ENCODE measurements at places on chromosomes 7 and 10.

DNA sequence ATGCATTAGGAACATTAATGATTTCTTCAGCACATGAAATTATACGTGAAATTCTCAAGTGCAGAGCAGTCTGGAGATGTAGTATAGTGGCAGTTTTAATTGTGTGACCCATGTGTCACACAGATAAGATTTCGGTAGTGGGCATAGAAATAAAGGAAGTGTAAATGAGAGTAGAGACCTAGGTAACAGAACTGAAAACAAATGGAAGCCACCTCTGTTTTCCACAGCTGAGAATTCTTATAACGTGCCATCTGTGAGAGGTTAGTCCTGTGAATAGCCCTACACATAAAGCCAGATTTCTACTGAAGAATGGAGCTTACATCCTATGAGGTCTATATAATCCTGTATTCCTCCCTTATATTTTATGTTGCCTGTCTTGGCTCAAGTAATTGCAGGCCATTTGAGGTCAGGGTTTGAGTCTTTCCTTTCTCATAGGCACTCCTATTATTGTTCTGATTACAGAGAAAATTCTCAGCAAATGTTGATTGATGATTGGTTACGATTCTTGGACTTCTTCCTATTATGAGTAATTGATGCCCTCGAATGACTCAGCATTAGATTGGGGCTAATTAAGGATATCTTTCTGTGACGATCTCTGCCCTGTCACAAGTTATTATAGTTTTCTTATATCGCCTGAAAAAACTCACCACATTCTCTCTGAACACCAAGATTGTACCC lies 258.2 kb downstream of the KIF20B start:
- H3K4me1 ChIP-seq: no peaks in the 10 kb centered on the region
- no peak overlapping the region for H3K4me3 ChIP-seq
- no peaks in the 10 kb centered on the region for H3K36me3 ChIP-seq
- no peak overlapping the region for H3K27ac ChIP-seq
- no peak for DNase-seq

- H3K27ac ChIP-seq: peak overlapping the region; percentile 84
- peak overlapping the region; percentile 81 for H3K4me3 ChIP-seq
- H3K36me3 ChIP-seq: no peaks in the 10 kb centered on the region
Observed at GRCh38 chr10:73413108-73413527, 740 bp downstream of the ANXA7 start.

DNA sequence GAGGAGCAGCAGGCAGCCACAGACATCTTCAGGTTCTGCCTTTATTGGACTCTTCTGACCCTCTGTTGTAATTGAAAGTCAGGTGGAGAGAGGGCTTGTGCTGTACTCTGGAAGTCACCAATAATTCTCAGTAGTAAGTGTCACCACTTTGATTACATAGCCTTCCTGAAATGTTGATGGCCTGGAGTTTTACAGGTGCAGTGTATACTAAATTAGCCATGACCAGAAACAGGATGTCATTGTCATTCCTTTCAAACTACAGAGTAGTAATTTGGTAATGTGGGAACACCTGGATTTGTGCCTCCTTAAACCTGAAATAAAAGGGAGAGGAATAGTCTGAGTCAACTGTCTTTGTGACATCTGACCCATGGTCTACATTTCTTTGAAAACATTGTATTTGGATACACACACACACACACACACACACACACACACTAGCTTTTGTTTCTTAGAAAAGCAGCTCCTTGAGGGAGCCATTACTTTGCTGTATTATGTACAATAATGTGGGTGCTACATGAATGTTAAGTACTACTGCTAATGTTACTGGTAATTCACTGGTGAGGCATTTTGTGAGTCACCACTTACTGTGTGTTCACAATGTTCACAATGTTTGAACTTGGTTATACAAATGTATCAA lies 19.6 kb downstream of the ARL4A start:
- H3K4me3 ChIP-seq: no peak overlapping the region
- no peaks in the 10 kb centered on the region for H3K36me3 ChIP-seq
- H3K27ac ChIP-seq: no peak overlapping the region
- no peak for DNase-seq
- no peaks in the 10 kb centered on the region for H3K27me3 ChIP-seq
- no peaks in the 10 kb centered on the region for H3K4me1 ChIP-seq

DNA sequence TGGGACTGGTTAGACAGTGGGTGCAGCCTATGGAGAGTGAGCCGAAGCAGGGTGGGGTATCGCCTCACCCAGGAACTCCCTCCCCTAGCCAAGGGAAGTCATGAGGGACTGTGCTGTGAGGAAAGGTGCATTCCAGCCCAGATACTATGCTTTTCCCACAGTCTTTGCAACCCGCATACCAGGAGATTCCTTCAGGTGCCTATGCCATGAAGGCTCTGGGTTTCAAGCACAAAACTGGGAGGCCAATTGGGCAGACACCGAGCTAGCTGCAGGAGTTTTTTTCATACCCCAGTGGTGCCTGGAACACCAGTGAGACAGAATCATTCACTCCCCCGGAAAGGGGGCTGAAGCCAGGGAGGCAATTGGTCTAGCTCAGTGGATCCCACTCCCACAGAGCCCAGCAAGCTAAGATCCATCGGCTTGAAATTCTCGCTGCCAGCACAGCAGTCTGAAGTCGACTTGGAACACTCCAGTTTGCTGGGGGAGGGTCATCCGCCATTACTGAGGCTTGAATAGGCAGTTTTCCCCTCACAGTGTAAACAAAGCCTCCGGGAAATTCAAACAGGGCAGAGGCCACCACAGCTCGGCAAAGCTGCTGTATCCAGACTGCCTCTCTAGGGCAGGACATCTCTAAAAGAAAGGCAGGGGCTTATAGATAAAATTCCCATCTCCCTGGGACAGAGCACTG lies 141.4 kb downstream of the TFEC start:
- H3K4me3 ChIP-seq: no peak overlapping the region
- H3K27ac ChIP-seq: no peak overlapping the region
- no peaks in the 10 kb centered on the region for H3K36me3 ChIP-seq
- no peaks in the 10 kb centered on the region for H3K27me3 ChIP-seq
- H3K4me1 ChIP-seq: no peaks in the 10 kb centered on the region
- DNase-seq: no peak

- H3K4me3 ChIP-seq: no peak overlapping the region
- no peaks in the 10 kb centered on the region for H3K27me3 ChIP-seq
- peaks cover 5% of the 10 kb centered on the region for H3K4me1 ChIP-seq
Observed at GRCh38 chr7:131222171-131222570, 105.5 kb upstream of the MKLN1 start.

DNA sequence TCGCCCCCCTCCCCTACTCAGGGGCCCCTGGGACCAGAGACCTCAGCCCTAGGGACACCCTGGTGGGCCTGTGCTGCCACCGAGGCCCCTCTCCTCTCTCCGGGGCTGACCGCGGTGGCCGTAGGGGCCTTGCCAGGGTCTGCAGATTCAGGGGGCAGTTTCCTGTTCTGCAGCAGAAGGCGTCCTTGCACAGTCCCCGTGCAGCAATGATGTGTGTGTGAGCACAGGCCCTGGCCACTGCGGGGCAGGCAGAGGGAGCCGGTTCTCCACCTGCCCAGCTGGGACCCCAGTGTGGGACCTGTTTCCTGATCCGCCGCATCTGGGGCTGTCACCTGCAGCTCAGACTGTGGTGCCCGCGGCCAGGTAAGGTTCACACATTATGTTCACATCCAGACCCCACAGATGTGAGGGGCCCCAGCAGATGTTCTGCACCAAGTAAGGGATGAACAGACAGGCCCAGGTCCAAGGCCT lies 60.7 kb upstream of the DNAJB6 start:
- peaks cover 9% of the 10 kb centered on the region for H3K4me1 ChIP-seq
- no peaks in the 10 kb centered on the region for H3K27me3 ChIP-seq
- no peaks in the 10 kb centered on the region for H3K36me3 ChIP-seq
- H3K27ac ChIP-seq: no peak overlapping the region

GRCh38 chr7:37690206-37690605 lies 6.6 kb downstream of the GPR141 start:
- no peak for DNase-seq
- no peak overlapping the region for H3K4me3 ChIP-seq
- H3K27me3 ChIP-seq: no peaks in the 10 kb centered on the region
- no peaks in the 10 kb centered on the region for H3K4me1 ChIP-seq
- H3K36me3 ChIP-seq: no peaks in the 10 kb centered on the region

GRCh38 chr10:92569071-92569470 lies 4.8 kb downstream of the IDE start:
- DNase-seq: no peak
- no peaks in the 10 kb centered on the region for H3K36me3 ChIP-seq
- H3K27me3 ChIP-seq: no peaks in the 10 kb centered on the region
- no peak overlapping the region for H3K4me3 ChIP-seq
- no peak overlapping the region for H3K27ac ChIP-seq

- no peak for DNase-seq
- H3K4me1 ChIP-seq: no peaks in the 10 kb centered on the region
- H3K27ac ChIP-seq: no peak overlapping the region
- H3K27me3 ChIP-seq: no peaks in the 10 kb centered on the region
- H3K36me3 ChIP-seq: no peaks in the 10 kb centered on the region
Observed at GRCh38 chr7:29105752-29106668, 40.3 kb downstream of the CPVL start.

DNA sequence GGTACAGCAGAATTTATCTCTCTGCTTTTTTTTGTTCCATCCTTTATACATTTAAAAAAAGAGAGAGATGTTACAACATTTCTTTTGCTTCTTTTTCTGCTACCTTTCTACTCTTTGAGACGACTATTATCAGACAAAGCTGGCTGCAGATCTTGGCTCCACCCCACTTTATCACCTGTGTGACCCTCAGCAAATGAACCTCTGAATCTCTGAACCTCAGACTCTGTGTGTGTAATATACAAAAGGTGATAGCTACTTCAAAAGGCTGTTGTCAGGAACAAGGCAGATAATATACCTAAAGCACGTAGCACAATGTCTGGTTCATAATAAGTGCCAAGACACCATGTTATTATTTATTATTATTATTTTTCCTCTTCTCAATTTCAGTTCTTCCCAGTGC lies 32.6 kb upstream of the UBE2D1 start:
- H3K4me1 ChIP-seq: no peaks in the 10 kb centered on the region
- H3K4me3 ChIP-seq: no peak overlapping the region
- no peaks in the 10 kb centered on the region for H3K36me3 ChIP-seq
- H3K27me3 ChIP-seq: no peaks in the 10 kb centered on the region
